ENCODE measurements at places on chromosomes 3 and 15. TPM values are rescaled to one million over a fixed set of nuclear protein-coding genes. Genes with fewer than 3 reads are reported as not detected.

DNA sequence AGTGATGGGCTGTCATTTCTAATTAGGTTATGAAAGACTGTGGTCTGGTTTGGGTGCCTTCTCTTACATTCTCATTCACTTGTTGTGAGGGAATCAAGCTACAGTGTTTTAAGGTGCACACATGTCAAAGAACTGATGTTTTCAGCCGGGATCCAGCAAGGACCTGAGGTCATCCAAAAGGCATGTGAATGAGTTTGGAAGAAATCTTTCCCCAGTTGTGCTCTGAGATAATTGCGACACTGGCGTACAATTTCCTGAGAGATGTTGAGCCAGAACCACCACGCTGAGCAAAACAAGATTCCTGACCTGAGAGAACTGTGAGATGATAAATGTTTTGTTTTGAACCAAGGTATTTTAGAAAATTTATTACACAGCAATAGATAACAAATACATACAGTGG is 295.3 kb upstream of the SLITRK3 start:
- DNase-seq = peak; percentile 30

DNA sequence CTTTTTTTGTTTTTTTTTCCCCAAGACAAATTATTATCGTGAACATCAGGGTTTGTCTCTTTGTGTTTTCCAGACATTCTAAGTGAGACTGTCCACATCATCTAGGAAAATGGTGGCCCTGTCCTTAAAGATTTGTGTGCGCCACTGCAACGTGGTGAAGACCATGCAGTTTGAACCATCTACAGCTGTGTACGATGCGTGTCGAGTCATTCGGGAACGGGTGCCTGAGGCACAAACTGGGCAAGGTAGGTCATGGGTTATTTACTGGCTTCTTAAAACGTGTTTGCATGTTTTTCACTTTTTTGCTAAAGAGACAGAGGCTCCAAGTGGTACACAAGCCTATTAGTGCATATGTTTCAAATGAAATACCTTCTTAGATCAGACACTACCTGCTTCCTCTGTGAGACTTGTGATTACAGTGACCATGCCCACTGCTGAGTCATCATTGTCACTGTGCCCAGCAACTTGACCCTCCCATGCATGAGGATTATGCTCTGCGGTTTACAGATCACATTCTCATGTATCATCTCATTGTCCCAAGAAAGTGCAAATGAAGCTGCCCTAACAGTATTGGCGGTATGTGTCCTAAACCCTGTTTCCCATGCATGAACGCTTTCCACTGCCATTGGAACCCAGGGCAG is 395.2 kb upstream of the TPM1 start:
- no peak for DNase-seq

PGBD4 gene
- 1.8 TPM for total RNA-seq

- peak; percentile 76 for DNase-seq
Measured at GRCh38 chr15:97903971-97904572, 56.4 kb upstream of the ARRDC4 start.

DNA sequence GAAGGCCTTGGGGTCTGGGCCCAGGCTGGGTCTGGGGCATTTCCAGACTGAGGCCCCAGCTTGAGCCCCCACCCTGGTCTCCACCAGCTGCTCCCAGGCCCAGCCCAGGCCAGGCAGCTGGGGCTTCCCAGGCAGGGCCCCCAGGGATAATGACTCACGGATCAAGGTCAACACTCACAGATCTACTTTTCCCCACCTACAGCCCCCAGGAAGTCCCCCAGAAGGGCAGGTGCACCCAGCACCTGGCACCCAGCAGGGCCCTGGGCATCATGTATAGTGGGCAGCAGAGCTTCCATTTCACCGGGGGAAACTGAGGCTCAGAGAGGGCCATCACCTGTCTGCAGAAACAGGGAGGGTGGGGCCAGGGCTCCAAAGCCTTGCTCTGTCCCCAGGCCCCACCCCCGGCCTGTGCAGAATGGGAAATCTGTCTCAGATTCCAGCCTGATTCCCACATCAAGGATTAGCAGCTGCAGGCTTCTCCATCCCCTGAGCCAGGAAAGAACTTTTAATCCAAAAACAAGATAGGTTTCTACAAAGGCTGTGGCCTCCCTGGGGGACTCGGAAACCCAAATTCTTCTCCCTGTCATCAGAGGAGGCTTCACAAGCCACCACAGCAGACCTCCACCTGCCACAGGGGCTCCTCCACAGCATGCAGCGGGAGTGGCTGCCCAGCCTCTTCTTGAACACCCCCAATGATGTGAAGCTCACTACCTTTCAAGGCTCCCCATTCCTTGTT is 49.8 kb downstream of the IQSEC1 start:
- DNase-seq = no peak

DNA sequence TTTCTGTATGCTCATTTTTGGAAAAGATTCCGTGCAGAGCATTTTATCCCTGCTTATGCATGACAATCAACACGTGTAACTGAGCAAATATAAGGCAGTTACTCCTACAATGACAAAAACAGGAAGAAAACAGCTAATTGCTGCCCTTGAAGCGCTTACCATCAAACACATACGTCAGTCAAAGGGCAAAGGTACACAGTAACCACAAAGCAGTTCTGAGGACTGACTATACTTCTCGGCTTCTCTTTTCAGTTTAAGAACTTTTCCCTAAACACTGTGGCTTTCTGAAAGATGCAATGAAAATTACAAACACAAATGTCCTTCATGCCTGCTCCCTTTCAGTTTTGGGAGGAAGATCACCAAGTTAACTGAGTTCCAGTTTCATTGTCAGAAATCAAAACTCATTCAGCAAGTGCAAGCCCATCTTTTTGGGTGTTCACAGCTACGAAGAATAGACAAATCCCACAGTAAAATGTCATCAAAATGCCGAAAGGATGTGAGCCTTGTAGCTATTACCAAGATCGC is 602.8 kb downstream of the FOXP1 start:
- DNase-seq = no peak

SAMD7 gene
- not detected for total RNA-seq

DNA sequence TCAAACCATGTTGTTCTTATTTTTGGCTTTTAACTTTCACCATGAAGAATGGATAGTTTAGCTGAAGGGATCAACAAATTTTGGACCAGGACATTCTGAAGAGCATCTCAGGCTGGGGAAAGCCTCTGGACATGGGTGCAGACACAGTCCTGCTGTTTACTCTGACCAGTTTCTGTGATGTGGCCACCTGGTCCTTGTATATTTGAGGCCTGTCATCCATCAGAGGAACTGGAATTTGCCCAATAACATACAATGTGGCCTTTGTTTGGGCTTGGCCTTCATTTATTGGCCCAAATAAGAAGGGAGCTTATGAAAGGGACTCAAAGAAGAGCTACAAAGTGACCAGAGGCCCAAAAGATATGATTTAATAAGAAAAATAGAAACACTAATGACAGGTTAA is 127.9 kb downstream of the MYRIP start:
- no peak for DNase-seq
